ENCODE measurements at places on chromosomes 6 and 20. TPM values are rescaled to one million over a fixed set of nuclear protein-coding genes. Genes with fewer than 3 reads are reported as not detected.
A peak's percentile ranks its signal among the peaks of the same experiment; 100 is the strongest.

The F13A1 gene
- total RNA-seq = not detected

DNA sequence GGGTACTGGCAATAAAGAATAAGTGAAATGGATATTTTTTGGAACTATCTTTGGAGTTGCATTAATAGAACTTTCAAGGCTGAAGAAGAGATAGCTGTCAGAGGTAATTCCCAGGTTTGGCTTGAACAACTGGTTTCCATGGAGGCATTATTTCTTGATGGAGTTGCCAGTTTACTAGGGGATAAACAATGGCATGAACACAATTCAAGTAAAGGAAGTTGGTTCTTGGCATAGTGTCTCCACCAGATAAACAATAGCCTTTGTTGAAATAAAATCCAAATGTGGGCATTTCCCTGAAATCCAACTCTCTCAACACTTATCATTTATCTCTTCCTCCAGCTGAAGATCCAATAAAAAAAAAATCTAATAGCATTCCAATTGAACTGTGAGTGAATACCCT lies 454.9 kb downstream of the C6orf118 start:
- H3K36me3 ChIP-seq = no peaks in the 10 kb centered on the region
- no peak for DNase-seq
- H3K4me3 ChIP-seq = no peak overlapping the region

GRCh38 chr20:51311636-51312479 lies 230.7 kb downstream of the NFATC2 start:
- no peak overlapping the region for H3K4me3 ChIP-seq
- H3K36me3 ChIP-seq = no peaks in the 10 kb centered on the region
- peaks cover 18% of the 10 kb centered on the region for H3K4me1 ChIP-seq
- H3K27me3 ChIP-seq = no peaks in the 10 kb centered on the region

GRCh38 chr6:10138917-10139316 lies 276.0 kb downstream of the TFAP2A start:
- peaks cover 44% of the 10 kb centered on the region for H3K4me1 ChIP-seq
- no peaks in the 10 kb centered on the region for H3K36me3 ChIP-seq
- peak; percentile 93 for DNase-seq
- H3K4me3 ChIP-seq = peak overlapping the region; percentile 53
- peaks cover 1% of the 10 kb centered on the region for H3K27me3 ChIP-seq
- H3K27ac ChIP-seq = peak overlapping the region; percentile 63

DNA sequence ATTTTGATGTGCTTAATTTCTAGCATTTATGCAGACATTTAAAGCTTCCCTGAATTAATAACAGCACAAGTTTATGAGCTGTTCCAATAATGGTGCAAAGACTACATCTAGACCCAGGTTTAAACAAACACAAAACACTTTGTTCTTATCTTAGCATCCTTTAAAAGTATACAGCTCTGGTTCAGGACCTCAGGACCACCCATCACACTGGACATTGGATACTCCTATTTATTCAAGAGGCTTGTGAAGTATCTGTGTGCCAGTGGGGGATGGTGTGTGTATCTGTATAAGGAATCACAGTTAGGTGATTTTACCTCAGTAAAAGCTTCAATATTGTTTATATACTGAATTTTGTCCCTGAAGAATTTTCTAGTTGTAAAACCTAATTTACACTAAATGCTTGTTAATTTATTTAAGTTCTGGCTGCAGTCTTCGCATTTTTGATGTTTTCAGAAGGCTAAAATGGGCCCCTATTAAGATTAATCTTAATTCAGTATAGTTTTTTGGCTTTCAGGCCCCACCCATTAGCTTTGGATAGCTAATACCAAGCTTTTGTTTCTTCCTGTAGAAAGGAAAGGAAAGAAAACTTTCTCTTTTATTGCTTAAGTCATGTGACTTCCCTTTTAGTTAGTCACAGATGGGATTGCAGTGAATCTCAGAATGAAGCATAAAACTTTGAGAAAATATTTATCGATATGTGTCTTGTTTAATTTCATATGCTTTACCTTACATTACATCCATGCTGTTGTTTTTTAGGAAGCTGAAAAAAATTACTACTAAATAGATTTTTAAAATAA lies 13.1 kb downstream of the LIN28B start:
- H3K4me3 ChIP-seq = no peak overlapping the region
- no peak for DNase-seq
- no peak overlapping the region for H3K27ac ChIP-seq
- no peaks in the 10 kb centered on the region for H3K27me3 ChIP-seq
- no peaks in the 10 kb centered on the region for H3K36me3 ChIP-seq
- H3K4me1 ChIP-seq = no peaks in the 10 kb centered on the region

DNA sequence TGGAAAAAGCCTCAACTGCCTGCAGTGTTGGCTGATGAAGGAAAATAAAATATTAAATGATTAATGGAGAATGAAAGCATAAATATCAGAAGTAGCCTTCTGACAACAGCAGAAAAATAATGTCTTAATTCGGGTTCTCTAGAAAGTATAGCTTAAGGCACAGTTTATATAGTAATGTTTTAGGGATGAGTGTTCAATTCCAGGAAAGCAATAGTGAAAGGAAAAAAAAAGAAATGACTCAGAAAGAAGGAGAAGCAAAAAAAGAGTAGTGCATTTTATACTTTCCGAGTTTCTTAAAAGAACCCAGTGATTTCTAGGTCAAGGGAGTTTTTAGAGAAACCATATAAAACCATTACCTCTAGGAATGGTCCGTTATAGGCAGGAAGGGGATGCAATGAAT lies 137.3 kb downstream of the HTR1B start:
- H3K27ac ChIP-seq = peak overlapping the region; percentile 66
- H3K27me3 ChIP-seq = no peaks in the 10 kb centered on the region
- peak overlapping the region; percentile 61 for H3K4me3 ChIP-seq
- H3K4me1 ChIP-seq = peaks cover 32% of the 10 kb centered on the region

DNA sequence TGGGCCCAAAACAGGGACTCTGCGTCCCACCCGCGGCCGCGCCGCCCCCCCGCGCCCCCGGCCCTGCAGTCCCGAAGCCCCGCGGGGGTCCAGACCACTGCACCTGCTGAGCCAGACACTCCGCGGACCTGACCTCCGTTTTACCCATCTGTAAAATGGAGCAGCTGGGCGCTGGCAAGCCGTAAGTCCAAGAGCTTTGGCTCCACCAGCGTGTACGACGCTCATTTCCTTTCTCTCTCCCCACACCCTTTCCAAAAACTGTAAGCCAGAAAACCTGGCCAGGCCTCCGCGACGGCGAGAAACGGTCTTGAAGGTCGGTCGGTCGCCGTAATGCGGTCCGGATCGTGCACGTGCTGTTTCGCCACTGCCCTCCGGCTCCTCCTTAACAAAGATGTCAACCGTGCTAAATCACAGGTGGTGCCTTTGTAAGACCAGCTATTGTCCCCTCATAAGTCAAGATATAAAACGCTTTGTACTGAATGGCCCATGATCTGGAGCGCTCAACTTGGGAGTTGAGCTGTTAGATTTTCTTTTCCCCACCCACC lies 7.8 kb upstream of the NR2E1 start:
- H3K27me3 ChIP-seq = peaks cover 64% of the 10 kb centered on the region
- DNase-seq = no peak
- peaks cover 20% of the 10 kb centered on the region for H3K4me1 ChIP-seq
- H3K4me3 ChIP-seq = peak overlapping the region; percentile 55
- H3K36me3 ChIP-seq = peaks cover 6% of the 10 kb centered on the region
- no peak overlapping the region for H3K27ac ChIP-seq

The ADGRF1 gene
- total RNA-seq = not detected

- no peaks in the 10 kb centered on the region for H3K27me3 ChIP-seq
- peak; percentile 98 for DNase-seq
- peak overlapping the region; percentile 93 for H3K27ac ChIP-seq
- H3K36me3 ChIP-seq = peaks cover 30% of the 10 kb centered on the region
- peak overlapping the region; percentile 72 for H3K4me3 ChIP-seq
- peaks cover 67% of the 10 kb centered on the region for H3K4me1 ChIP-seq
Measured at GRCh38 chr6:110528101-110528929, 51.9 kb upstream of the SLC22A16 start.

The METTL24 gene
- not detected for total RNA-seq

The RAMACL gene
- 2.9 TPM for total RNA-seq

GRCh38 chr6:65988006-65988405 lies 281.0 kb upstream of the EYS start:
- no peaks in the 10 kb centered on the region for H3K27me3 ChIP-seq
- no peaks in the 10 kb centered on the region for H3K4me1 ChIP-seq
- DNase-seq = no peak
- H3K36me3 ChIP-seq = no peaks in the 10 kb centered on the region
- H3K4me3 ChIP-seq = no peak overlapping the region
- no peak overlapping the region for H3K27ac ChIP-seq

The ELOVL4 gene
- total RNA-seq = 5.9 TPM

GRCh38 chr6:153090241-153090930 lies 40.7 kb downstream of the RGS17 start:
- no peaks in the 10 kb centered on the region for H3K27me3 ChIP-seq
- no peaks in the 10 kb centered on the region for H3K36me3 ChIP-seq
- H3K27ac ChIP-seq = peak overlapping the region; percentile 79
- H3K4me1 ChIP-seq = peaks cover 46% of the 10 kb centered on the region
- DNase-seq = peak; percentile 66

DNA sequence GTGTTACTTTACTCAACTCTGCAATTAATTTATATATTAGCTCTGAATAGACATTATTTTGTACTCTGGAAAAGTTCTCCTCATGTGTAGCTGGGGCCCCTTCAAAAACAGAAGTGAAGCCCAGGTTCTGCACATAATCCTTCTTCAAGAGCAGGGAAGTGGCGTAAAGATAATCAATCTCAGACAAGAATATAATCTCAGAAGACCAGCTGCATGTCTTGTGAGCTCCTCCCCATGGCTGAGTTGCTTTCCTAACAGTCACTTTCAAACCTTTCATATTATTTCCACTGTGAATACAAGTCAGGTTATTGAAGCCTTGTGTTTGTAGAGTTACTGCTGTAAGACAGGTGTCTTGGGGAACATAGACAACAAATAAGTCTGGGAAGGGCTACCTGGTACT lies 691.9 kb downstream of the RFPL4B start:
- peaks cover 14% of the 10 kb centered on the region for H3K4me1 ChIP-seq
- H3K27me3 ChIP-seq = no peaks in the 10 kb centered on the region
- no peak overlapping the region for H3K27ac ChIP-seq

DNA sequence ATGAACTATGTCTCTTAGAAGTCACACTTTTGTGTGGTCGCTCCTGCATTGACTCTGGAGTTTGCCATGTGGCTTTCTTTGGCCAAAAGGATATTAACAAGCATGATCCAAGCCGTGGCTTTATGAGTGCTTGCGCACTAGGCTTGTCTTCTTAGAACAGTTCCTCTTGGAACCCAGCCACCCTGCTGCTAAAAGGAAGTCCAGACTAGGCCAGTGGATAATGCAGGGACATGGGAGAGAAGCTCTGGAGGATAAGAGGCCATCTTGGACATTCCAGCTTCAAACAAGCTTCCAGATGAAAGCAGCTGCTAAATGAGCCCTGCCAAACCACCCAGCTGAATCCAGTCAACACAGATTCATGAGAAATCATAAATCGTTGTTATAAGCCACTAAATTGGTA lies 346.4 kb downstream of the CDC5L start:
- DNase-seq = no peak
- H3K4me3 ChIP-seq = no peak overlapping the region
- H3K4me1 ChIP-seq = peaks cover 41% of the 10 kb centered on the region
- no peaks in the 10 kb centered on the region for H3K36me3 ChIP-seq

Data from HFFc6 (cell line).